ENCODE measurements at places on chromosomes 5 and 9.

DNA sequence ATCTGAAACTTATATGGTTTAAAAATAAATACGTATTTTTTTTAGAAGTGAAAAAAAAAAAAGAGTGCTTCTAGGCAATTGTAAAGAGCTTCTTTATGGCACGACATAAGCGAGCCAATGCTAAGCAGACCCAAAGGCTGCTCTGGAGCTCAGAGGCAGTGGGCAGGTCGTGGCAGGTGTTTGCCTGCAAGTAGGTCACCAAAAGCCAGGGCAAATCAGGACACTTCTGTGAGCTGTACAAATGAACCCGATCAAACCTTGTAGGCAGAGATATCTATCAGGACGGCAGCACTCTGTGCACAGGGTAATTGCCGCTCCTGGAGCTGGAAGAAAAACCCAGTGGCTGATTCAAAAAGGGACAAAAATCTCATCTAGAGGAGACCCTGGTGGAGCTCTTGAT lies 75.9 kb downstream of the IRX2 start:
- DNase-seq = no peak

DNA sequence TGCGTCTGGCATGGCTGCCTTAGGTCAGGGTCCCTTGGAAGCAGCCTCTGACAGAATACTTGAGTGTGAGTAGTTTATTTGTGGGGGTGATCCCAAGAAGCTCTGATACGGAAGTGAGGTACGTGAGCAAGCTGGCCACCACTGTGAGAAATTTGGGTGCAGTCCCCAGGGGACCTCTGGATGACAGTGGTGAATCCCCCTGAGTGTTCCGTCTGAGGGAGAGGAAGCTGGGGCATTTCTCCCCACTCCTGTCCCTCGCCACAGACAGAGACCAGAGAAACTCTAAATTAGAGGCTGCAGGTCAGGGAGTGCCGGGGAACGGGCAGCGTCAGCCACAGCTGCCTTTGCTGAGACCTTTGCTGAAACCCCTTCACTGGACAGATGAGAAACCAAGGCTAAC lies 155.9 kb upstream of the COL5A1 start:
- no peak for DNase-seq

DNA sequence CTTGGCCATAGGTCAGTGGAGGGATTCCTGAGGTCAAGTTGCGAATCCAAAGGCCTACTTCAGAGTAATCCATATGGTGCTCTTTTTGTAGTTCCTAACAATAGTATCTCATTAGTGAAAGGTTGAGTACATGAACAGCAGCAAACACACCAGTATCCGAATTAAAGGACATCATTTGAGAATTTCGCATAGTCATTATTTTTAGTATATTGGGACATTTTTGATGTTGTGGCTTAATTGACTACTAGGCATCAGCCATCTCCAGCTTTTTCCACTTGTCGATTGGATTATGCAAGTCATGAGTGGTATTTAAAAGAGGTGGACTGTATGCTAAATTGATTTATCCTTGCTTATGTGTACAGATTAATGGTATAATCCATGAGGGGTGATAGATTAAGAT lies 23.7 kb downstream of the MAP3K1 start:
- DNase-seq = no peak

DNA sequence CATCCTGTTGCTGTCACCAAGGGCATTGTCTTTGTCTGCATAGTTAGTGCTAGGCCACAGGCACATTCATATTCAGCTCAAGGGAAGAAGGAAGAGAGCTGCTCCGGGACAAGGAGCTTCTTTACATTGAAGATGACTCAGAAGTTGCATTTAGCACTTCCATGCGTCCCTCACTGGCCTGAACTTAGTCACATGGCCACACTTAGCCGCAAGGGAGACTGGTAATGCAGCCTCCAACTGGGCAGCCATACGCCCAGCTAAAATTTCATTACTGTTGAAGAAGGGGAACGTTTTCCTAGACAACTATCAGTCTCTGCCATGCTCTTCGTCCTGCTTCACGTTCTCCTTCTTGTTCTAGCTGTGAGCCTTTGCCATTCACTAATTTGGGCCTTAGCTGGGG lies 20.0 kb downstream of the ACTL7B start:
- DNase-seq = no peak

- no peak for DNase-seq
Measured at GRCh38 chr5:173968154-173968797, 20.7 kb upstream of the C5orf47 start.

DNA sequence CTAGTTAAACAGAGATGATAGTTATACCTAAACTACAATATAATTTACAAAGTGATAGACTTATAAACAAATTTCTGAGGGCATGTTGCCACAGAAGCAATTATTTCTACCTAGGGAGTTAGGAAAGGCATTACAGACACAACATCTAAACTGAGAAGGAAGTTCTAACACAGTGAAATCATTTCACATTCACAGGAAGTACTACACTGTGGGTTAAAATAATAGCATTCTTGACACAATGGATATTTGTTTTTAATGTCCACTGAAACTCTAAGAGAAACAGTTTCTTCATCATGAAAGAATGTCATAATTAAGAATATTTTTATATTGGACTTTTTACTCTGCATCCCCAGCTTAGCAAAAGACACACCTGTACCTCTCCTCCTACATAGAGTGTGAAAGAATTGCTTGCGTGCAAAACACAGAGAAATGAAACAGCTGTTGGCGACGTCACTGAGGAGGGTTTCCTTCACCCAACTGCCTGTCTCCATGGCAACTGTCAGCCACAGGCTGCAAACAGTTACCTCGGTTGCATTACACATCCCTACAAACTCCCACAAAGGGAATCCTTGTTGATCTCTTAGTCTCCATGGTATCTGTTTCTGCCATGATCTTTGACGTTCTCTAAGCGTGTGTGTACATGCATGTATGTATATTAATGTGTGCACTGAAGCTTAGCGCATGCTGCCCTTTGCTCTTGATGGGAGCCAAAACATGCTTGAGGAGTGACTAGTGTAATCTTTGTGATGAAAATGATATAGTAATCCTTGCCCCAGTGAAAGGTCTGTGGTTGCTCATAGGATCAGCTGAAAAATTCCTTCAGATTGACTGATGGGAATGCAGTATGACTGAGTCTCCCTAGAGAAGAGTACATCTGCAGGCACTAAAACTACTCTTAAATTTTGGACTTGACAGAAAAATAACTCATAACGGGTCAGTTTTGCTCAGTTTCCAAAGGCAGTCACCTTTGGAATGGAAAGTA lies 168.5 kb downstream of the ACTL7B start:
- no peak for DNase-seq

DNA sequence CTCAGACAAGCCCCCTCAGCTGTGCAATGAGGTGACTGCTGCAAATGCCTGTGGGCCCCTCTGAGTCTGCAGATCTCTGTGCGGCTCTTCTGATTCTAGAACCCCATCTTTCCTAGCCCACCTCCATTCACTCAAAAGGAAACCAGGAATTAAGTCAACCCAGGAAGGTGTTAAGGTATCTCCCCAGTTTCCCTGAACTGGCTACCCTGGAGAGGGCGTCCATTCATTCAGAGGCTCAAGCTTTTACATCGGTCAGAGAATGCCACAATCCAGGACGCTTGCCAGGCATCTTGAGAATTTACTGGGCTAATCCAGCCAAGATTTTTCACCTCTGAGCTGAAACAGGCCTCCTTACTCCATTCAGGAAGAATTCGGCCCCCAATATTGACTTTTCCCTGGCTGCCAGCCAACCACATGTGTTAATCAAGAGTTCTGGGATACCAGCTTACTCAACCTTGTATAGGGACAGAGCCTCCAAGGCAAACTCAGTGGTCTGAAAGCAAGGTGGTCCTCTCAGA lies 889 bp upstream of the ADAMTS12 start:
- DNase-seq = no peak

DNA sequence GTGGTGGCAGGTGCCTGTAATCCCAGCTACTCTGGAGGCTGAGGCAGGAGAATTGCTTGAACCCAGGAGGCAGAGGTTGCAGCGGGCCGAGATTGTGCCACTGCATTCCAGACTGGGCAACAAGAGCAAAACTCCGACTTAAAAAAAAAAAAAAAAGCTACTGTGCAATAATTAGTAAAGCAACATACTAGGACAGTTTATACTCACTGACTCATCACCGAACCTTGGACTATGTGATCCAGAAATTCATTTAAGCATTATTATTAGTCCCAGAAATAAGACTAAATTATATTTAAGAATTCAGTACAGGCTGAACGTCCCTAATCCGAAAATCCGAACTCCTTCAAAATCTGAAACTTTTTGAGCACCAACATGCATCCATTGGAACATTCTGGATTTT lies 37.8 kb downstream of the GOLPH3 start:
- no peak for DNase-seq

DNA sequence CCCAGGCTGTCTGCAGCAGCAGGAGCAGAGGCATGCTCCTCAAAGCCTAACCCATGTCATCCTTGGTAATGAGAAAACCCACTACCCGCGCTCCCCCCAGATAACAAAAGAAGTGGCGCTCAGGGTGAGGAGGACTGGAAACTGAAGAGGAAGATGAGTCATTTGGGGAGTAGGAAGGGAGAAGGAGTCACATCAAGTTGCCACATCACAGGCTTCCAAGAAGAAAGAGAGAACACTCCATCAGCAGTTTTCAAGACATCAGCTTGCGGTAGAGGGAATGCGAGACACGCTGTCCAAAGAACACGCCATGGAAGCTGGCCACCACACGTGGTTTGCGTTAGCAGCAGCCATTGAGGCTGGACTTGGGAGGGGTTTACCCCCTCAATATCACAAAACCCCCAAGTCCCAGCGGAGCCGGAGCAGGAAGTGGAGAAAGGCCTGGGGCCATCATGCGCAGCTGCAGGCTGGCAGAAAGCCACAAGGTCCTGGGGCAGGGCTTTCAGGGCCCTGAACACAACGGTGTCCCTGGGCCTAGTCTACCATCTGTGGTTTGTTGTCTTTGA lies 41.5 kb downstream of the SH3PXD2B start:
- no peak for DNase-seq

DNA sequence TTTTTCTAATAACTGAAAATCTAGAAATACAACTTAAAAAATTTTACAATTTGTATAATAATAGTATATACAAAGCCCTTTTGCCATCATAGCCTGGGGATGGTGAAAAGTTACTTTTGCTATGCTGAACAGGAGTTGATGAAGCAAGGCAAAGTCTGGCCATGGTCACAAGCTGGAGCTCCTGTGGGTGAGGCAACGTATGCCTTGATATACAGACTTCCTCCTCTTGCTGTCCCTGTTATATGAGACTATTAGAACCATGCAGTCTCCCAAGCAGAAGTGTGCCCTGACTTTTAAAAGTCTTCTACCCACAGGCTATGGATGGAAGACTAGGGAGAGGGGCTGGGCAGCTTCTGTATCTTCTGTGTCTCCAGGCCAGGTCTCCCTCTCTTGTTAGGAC lies 15.7 kb downstream of the FAM151B start:
- no peak for DNase-seq

GRCh38 chr9:18208166-18209059 lies 265.5 kb upstream of the ADAMTSL1 start:
- DNase-seq = no peak

- DNase-seq = peak; percentile 60
Measured at GRCh38 chr5:98314292-98314691, 459.2 kb upstream of the RGMB start.

DNA sequence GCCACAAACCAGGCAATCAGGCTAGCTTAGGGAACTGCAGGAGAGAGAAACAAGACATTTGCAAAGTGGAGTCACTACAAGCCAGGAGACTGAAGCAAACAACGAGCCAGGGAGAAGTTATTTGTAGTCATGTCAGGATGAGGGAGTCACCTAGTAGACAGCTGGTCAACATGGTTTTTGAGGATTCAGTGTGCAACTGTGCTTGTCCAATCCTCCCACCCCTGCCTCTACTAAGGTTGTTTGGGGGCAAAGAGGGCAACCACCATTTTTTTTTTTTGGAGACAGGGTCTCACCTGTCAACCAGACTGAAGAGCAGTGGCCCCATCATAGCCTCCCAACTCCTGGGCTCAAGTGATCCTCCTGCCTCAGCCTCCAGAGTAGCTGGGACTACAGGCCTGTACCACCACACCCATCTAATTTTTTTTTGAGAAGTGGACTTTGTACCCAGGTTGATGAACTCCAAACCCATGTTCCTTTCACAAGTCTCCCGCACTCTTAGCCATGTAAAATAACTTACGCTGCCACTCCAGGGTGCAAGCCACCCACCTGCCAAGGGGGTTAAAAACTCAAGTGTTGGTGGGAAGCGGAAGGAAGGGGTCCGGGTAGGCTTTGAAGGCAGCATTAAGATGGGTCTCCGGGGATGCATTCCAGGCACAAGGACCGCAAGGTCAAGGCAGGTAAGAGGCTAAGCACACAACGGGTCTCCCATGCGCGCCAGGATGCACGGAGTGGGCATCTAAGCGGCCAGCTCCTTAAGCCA lies 995 bp downstream of the RPL35 start:
- DNase-seq = no peak

DNA sequence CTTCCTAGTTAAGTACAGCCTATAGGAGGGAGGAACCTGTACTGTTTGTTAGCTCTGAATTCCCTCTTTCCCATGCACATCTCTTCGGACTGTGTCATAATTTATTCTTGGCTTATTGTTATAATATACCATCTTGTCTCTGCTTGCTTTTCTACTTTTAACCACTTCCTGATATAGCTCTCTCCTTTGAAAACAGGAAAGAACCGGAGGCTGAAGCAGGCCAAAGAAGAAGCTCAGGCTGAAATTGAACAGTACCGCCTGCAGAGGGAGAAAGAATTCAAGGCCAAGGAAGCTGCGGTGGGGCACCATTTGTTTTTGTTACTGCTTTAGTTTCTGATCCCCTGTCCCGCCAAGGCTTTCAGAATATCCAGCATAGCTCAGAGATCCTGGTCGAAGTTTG lies 4.8 kb downstream of the ATP6V1G1 start:
- DNase-seq = no peak

- DNase-seq = no peak
Measured at GRCh38 chr5:158080112-158080511, 221.2 kb upstream of the CLINT1 start.

- no peak for DNase-seq
Measured at GRCh38 chr9:2493109-2493508, 128.5 kb upstream of the VLDLR start.

DNA sequence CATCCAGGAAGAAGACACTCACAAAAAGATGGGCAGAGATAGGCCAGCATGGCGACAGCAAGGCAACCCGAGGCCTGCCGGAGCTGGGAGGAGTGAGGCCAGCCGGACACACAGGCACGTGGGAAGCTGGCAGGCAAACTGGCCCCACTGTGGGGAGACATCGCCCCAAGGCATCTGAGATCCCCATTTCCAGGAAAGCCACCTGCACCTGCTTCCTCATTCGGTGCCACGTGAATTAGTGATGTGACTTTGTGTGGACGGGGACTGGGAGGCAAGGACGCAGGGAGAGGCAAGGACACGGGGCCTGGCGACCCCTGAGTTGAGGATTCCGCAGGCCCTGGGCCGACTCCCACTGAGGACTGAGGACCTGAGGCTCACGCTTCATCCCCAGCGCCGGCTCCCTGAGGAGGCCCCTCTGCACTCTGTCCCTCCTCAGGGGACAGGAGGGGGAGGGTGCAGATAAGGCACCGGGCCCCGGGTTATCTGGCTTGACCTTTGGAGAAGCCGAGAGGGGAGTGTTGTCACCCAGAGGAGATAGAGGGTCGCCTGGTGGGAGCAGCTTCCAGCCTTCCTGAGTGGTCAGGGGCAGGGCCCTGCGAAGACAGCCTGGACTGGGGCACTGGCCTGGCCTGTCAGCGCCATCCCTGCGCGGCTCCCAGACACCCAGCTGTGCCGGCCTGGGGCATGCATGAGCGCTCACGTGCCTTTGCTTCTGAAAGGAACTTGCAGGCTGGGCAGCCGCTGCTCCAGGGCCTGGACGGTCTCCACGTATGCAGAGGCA lies 39.7 kb downstream of the NDUFS6 start:
- DNase-seq = no peak

GRCh38 chr5:14267991-14268708 lies 125.0 kb downstream of the TRIO start:
- DNase-seq = peak; percentile 98
